ENCODE measurements at places on chromosomes 3 and 15.

DNA sequence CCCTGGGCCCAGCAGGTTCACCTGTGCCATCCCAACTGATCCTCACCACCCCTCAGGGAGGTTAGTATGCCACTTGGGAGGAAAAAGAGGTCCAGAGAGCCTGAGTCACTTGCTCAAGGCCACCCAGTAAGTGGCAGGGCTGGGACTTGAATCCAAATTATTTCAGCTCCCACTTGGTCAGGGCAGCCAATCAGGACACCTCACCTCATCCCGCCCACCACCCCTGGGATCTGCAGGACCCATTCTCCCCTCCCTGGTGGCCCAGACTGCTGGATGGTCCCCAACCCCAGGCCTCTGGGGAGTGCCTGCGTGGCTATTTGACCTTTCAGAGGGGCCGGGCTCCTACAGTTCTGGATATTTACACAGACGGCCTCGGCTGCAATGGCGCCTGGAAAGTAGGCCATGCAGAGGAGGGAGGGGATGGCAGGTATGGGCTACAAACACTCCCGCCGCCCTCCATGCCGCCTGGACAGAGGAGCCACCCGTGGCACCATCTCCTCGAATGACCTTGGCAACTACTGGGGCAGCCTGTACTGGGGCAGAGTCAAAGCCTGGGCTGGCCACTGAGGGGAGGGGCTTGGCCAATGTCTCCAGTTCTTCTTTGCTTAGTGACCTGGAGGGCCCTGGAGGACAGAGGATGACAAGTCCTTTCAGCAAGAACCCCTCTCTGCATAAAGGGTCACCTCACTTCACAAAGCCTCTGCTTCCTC is 153.6 kb upstream of the LINGO1 start:
- DNase-seq = no peak

DNA sequence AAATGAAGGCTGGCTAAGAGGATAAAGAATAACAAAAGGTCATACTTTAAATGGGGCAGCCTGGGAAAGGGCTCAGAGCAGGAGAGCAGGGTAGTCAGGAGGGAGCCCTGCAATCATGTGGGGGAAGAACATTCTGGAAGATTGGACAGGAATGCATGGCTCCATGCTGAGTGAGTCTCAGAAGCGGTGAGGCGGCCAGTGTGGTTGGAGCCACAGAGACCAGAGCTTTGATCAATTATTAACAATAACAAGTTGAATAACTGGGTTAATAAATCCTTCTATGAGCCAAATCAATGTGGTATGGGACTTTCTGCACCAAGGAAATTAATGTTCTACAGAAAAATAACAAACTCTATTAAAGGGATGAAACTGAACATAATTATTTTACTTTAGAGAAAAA is 57.9 kb upstream of the DCUN1D1 start:
- DNase-seq = no peak

- DNase-seq = no peak
Measured at GRCh38 chr15:78417754-78418630, 20.0 kb upstream of the IREB2 start.

DNA sequence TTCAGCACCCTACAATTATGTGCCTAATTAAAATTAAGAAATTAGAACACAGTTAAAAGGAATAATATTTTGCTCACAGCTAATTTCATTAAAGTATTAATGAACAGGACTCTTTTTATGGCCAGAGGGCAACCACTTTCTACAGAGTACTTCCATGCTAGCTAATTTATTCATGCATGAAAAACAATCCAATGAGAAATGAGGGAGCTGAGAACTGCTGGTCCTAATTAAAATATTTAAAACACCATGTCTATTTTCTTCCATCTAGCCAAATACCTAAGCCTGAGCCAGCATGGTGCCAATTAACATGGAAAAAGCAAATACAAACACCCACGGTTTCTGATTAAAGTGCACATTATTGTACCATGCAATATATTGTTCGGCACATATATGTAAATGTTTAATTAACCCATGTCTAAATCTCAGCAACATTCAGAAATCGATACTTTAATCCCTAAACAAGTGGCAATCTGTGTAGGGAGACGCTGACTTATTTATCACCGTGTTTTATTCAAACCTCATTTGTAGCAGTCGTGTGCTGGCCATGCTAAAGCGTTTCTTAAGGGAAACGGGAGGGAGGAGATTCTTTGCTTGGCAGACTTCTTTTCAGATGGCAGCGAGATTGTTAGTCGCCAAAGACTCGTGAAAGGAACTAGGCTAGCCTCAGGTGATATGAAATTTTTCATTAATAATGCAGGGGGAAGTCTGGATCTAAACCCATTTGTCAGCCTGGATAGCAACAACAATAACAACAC is 193.5 kb downstream of the ANXA2 start:
- no peak for DNase-seq

- no peak for DNase-seq
Measured at GRCh38 chr3:101279162-101279561, 41.2 kb downstream of the IMPG2 start.

GRCh38 chr15:53384417-53384816 is 375.0 kb downstream of the WDR72 start:
- DNase-seq = no peak

All from natural killer cell treated with Interleukin-12 subunit alpha and Interleukin-12 subunit beta and Interleukin-15 and Interleukin-18, amount 100 ng/mL, for 72 hours (primary cell).